Islet precursor cell (in vitro differentiated cells): ENCODE measurements at places on chromosomes 7 and 10.

DNA sequence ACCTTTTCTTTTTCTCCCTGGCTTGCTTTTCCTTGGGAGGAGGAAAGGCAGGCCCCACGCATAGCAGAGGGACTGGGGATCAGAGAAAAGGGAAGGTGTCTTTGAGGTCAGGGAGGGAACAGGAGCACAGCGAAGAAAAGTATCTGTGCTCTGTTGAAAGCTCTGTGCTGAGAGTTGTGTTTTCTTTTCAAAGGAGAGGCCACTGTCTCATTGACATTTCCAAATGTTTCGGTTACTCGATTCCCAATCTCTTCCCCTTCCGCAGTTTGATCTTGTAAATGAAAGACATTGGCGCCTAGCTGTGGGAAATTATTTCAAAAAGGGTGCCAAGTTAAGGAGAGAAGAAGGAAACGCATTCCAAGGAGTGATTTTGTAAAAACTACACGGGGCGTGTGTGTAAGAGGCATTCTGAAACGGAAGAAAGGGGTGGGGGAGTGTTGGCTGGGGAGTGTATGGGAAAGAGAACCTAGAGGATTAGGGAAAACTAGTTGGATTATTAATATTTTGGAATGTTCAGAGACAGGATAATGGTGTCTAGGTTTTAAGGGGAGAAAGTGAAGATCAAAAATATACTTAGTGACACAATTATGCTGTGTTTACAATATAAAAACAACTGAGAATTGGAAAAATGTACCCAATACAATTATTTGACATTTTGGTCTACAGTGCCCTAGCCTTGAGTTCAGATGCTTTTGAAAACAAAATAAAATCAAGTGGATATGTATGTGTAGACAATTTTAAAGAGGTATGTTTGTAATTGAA, 708 bp downstream of the KLHDC10 start:
- DNase-seq, result no peak

DNA sequence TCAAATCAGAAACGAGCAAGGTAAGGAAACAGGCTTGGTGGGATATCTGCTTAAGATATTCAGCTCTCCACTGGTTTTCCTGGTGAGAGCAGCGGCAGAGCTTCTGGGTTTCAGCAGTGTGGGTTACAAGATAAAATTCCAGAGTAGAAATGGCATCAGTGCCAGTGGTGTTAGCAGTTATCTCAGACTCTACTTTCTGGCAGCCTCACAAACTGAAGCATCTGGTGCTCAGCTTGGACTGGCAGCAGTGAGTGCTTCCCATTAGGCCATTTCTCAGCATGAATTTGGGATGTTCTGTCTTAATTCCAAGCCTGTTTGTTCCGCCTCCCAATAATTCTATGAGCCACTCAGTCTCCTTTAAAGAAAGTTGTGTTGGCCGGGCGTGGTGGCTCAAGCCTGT, 6.9 kb upstream of the GSTO2 start:
- DNase-seq, result no peak

- DNase-seq, result no peak
Observed at GRCh38 chr7:7181519-7182155, 707 bp upstream of the C1GALT1 start.

DNA sequence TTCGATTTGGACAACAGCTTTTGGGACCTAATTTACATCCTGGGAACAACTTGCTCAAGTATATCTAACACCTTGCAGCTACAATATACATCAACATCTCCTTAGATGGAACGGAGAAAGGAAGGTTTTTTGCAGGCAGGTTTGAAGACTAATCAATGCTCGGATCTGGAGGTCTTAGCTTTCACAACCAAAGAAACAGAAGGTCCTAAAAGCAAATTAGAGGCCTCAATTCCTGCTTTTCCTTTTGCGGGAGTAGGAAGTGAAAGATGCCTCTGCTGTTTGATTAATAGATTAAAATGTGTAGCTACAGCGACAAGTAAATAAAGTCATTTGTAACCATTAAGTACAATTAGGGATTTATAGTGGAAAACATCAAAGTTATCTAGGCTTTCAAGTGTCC, 3.7 kb upstream of the SP8 start:
- no peak for DNase-seq

DNA sequence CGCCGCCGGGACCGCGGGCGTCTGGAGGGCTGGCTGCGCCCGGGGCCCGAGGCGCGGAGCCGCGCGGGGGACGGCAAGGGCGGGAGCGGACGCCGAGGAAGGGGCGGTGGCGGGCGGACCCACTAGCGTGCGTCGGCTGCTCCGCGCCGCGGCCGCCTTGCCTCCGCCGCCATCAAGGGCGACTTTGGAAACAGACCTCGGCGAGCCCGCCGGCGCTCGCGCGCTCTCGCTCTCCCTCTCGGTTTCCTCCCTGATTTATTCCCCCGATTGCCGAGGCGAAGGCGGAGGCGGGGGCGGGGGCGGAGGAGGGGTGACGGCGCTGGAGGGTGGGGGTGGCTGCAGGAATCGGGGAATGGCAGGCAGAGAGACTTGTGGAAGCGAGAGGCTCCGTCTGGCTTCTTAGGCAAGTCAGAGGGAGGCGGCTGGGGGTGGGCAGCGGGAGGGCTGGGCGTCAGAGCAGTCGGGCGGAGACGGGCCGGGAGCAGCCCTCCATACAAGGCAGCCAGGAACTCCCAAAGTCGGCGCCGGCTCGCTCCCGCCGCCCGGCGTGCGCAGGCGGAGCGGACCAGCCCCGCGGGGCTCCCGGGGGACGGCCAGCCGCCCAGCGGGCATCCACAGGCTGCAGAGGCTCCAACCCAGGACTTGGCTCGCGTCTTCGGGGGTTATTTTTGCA, at the start of gene CACNA2D1:
Gene CACNA2D1, minus strand, starts transcription at position 231 of the 673 bp plus-strand sequence.
- peak; percentile 96 for DNase-seq

- DNase-seq, result peak; percentile 82
Observed at GRCh38 chr10:79243181-79244067, 103.8 kb upstream of the PPIF start.

- DNase-seq, result peak; percentile 82
Observed at GRCh38 chr7:40604601-40605438, 470.0 kb downstream of the SUGCT start.

DNA sequence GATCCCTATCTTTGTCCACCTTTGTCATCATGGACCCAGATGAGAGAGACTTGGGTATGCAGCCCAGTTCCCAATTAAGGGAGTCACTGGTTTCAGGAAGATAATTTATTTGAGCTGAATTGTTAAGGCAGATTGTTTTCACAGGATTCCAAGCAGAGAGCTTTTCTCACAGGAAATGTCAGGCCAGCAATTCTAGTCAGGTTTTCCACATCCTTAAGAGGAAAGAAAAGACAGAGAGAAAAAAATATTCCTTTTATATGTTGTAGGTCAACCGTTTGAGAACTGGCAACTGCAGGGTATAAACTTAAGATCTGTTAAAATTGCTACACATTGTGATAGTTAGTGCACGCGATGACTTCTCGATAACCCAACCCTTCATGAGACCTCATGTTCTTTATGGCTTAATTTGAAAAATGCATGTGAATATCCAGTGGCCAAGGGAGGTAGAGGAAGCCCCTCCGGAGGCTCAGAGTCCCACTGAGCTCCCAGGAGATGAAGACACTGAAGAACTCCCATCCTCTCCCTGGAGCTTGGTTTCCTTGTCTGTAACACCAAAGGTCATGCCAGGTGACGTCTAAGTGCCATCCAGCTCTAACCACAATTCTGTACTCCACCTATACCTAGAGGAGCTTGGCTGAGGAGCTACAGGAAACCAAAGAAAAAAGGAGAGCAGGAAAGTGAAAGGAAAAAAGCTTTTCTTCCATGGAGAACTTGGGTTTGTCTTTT, 45.6 kb downstream of the MINDY4 start:
- no peak for DNase-seq

- peak; percentile 87 for DNase-seq
Observed at GRCh38 chr7:149147072-149147751, at the start of gene ZNF398. Gene ZNF398, plus strand, starts transcription at chr7:149147453. Its CDS starts 290 bp downstream, at chr7:149147743.

GRCh38 chr10:71210542-71210871, 1.9 kb upstream of the UNC5B start:
- DNase-seq, result peak; percentile 37

DNA sequence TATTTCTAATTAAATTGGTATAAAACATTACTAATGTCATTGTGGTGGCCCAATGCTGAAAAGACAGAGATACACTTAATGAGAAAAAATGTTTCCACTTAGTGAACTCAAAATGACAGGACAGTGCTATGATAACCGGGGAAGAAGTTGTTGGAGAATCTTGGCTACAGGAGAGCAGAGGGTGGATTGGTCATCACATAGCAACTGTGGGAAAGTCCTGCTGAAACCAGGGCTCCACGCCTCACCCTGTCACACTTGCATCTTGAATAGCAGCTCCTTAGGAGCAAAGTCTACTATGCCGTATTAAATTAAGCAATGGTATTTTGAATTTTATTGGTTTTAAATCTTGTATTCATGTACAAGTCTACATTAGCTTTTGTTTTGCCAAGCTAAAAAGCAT, 225.5 kb downstream of the KLF6 start:
- DNase-seq, result no peak

- DNase-seq, result peak; percentile 93
Observed at GRCh38 chr10:3775696-3776551, 9.1 kb downstream of the KLF6 start.

DNA sequence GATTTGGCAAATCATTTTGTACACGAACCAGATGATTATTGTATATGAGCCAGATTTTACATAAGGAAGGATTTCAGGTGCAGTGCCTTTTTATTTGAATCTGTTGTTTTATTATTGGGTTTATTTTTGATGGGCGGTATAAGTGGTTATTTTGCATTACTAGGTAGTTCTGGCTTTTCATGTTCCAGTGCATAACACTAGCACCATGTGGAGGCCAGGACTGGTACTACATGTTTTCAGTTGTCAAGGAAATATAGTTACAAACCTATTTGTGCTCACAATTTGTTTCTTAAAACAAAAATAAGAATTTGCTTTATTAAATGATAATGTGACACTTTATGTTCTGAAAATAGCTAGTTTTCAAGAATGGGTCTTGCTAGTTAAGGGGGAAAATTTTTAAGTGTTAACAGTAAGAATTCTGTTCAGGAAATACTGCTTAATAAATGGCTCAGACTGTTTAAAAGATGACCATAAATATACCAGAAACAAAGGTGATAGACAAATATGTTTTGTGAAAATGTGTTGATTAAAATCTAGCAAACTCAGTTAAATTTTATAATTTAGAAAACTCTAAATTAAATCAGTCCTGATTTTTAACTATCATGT, 7.1 kb upstream of the SEMA3E start:
- no peak for DNase-seq

DNA sequence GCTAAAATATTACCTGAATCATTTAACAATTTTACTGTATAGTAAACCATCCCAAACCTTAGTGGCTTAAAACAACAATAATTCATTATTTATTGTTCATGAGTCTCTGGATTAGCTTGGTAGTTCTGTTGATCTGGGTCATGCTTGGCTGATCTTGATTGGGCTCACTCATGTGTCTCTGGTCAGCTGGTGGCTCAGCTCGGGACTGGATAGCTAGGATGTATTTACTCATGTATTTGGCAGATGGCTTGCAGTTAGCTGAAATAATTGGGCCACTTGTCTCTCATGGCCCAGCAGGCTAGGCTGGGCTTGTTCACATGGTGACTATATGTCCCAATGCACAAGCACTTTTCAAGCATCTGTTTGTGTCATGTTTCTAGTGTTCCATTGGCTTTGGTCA, 262.8 kb downstream of the BBS9 start:
- DNase-seq, result no peak

- peak; percentile 59 for DNase-seq
Observed at GRCh38 chr7:77348371-77348813, 67.8 kb downstream of the GSAP start.

DNA sequence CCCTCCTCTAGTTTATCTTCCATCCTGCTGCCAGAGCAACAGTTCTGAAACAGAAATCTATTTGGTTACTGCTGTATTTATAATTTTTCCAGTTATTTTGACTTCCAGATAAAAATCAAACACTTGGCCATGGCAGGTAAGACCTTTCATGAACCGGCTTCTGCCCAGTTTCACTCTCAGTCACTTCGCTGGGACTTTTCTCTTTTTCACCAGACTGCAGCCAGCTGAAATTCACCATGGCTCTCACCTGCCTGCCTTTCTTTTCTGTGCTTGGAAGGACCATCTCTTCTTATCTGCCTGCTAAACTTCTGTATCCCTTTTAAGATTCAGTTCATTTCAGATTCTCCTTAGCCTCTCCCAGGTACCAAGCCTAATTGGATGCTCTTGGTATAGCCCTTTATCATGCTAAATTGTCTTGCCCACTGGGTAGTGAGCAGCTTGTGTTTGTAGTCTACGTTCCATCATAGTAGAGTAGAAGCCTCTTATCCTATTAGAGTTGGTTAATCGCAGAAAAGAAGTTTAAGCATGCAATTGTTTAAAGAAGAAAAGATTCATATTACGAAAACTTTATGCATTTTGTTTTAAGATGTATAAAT, 71.7 kb downstream of the TAF3 start:
- DNase-seq, result no peak

DNA sequence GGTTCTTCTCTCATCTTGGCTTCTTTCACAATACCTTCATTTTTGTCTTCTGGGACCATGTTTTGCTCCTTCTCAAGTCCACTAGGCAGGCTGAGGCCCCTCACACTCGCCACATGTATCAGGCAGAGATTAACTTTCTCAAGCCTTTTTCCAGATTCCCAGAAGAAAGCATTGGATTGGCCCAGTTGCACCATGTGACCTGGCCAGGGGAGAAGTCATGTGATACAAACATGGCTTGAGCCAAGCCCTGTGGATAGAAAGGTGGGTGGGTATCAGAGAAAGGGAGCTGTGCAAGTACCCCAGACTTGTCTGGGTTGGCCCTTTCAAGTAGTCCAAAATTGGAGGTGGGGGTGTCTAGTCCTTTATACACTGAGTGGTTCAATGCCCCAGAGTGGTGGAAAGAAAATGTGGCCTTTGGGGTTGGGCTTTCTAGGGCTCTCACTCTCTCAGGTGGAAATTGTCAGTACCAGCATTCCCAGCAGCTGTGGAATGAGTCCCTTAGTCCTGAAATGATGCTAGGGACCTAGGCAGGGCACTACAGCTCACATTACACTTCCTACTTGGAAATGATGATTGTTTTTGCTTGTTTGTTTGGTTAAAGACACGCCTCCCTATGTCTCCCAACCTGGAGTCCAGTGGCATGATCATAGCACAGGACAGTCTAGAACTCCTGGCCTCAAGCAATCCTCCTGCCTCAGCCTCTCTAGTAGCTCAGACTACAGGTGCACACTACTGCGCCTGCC, 36.9 kb upstream of the C10orf67 start:
- peak; percentile 7 for DNase-seq

DNA sequence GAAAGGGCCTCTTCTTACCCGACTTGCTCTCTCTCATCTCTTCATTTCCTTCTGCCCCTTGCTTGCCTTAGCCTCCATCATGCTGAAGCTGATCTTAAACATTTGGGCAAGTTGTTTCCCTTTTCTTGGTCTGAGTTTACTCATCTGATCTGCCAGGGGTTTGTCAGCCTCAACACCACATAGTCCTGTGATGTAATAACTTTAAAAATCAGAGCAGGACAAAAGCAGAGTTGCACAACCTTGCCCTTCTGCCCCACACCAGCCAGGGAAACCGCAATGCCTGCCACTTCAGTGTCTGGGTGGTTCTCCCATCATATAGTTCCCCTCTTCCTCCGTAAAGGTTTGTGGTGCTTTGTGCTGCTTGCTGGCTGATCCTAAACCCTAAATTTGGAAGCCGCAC, 9.9 kb upstream of the LIPM start:
- DNase-seq, result no peak

- peak; percentile 96 for DNase-seq
Observed at GRCh38 chr10:70656489-70656888, 15.8 kb upstream of the ADAMTS14 start.

GRCh38 chr10:35723059-35723458, 81.0 kb upstream of the FZD8 start:
- DNase-seq, result no peak

- peak; percentile 31 for DNase-seq
Observed at GRCh38 chr10:47248386-47249090, 51.5 kb upstream of the GDF10 start.
